GM18507 (cell line): ENCODE measurements at places on chromosomes 5 and 9.

GRCh38 chr5:43418561-43418960, 6.4 kb upstream of the CCL28 start:
- no peak for DNase-seq

GRCh38 chr5:56094579-56095361, 100.0 kb upstream of the IL6ST start:
- DNase-seq = no peak

DNA sequence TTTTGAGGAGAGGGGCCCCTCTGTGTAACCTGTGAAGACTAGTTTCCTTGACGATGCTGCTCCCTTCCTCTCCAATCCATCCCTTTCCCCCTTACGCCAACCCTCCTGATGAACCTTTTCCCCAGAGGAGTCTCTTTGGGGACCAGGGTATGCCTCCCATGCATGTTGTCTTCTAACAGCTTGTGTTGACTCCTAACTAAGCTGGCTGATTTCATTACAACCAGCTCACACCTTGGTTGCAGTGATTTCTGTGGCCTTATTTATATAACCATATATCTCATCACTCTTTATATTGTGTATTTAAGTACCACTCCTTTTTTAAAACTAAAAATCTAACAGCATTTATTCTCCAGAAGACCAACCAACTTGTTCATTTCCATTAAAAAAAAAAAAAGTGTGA, 42.5 kb downstream of the SFXN1 start:
- no peak for DNase-seq

- DNase-seq = peak; percentile 8
These were observed 26.0 kb downstream of the ZCCHC7 start for GRCh38 chr9:37146410-37146809.

DNA sequence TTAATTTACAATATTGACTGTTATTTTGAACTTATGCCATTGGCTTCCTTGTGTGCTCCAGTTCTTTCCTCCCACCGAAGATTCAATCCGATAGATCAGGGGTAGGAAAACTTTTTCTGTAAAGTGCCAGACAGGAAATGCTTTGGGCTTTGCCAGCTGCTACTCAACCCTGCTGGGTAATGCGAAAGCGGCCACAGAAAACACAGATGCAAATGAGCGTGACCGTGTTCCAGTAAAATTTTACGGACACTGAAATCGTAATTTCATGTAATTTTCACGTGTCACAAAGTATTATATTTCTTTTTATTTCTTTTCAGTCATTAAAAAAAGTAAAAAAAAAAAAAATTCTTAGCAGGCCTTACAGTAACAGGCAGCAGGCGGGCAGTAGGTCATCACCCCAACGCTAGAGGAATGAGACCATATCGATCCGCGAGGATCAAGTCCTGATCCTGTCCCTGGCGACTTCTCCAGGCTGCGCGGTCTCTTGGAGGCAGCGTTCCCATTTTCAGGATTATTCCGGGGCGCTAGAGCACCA, 599 bp downstream of the NMRK1 start:
- no peak for DNase-seq

GRCh38 chr5:88548136-88548805, 279.6 kb upstream of the TMEM161B start:
- no peak for DNase-seq

DNA sequence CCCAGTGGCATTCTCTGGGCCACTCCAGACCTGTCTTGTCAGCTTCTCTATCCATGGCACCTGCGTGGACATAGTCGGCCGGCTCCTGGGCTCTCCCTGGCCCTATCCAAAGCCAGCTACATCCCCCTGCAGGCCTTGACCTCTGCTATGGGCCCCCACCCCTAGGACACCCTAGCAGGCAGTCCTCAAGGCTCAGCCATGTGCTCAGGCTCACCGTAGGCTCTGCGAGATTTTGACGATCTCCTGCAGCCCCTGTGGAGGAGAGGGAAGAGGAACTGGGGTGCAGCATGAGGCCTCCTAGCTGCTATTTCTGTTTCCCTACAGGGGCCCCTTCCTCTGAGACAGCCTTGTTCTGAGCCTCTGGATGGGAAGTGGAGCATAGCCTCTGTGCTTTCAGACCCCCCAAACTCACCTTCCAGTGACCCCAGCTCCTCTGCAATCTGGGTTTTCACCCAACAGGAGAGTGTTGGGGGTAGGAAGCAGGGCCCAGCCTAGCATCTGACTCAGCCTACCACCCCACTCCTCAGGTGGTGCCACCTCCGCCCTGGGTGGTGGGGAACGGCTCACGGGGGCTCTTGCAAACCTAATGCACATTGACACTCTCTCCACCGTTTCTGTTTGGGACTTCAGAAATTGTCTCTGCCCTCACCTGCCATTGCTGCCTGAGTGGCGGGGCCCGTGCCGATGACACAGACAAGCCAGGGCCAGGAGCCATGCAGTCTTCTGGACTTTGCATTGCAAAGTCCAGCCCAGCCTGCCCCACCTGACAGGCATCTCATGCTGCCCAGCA, 36.7 kb downstream of the HRH2 start:
- no peak for DNase-seq

GRCh38 chr9:101311758-101312420, 72.9 kb downstream of the BAAT start:
- DNase-seq = peak; percentile 23

DNA sequence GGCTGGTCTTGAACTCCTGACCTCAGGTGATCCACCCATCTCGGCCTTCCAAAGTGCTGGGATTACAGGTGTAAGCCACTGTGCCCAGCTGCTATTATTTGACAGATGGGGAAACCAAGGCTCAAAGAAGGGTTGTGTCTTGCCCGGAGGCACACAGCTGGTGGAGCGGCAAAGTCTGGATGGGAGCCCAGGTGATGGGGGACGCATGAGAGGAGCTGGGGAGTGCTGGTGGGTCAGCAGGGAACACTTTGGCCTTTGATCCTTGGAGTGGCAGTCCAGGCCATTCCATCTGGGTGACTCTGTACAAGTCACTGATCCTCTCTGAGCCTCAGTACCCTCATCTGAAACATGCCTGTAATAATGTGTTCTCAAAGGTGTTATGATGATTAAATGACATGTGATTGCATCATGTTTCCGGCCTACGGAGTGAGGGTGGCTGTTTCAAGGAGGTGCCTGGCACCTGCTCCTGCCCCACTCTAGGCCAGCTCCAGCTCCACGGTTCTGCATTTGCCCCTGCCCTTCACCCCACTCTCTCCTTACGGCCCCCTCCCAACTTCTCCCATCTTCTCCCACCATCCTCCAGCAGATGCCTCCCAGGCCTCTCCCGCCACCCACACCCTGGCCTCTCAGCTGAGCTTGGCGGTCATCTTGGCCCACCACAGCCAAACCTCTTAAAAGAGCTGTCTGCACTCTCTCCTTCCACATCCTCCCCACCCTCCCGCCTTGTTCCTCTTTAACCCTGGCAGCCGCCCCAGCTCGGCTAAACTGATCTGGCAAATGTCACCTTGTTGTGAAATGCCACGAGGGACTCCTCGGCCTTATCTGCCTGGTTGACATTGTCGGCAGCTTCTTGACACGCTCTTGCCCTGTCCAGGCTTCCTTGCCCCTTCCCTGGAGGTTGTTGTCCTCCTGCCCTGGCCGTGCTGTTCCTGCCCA, 5.5 kb upstream of the DBN1 start:
- no peak for DNase-seq

- no peak for DNase-seq
These were observed 256.7 kb downstream of the DOCK8 start for GRCh38 chr9:471320-471719.

DNA sequence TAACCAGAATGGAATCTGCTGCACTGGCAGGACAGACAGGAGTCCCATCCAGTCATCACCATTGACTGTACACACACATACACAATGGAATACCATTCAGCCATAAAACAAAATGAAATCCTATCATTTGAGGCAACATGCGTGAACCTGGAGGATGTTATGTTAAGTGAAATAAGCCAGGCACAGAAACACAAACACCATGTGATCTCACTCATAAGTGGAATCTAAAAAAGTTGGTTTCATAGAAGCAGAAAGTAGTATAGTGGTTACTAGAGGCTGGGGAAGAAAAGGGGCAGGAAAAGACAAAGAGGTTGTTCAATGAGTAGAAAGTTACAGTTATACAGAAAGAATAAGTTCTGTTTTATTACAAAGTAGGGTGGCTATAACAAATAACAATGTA, 884.0 kb upstream of the ACO1 start:
- no peak for DNase-seq

DNA sequence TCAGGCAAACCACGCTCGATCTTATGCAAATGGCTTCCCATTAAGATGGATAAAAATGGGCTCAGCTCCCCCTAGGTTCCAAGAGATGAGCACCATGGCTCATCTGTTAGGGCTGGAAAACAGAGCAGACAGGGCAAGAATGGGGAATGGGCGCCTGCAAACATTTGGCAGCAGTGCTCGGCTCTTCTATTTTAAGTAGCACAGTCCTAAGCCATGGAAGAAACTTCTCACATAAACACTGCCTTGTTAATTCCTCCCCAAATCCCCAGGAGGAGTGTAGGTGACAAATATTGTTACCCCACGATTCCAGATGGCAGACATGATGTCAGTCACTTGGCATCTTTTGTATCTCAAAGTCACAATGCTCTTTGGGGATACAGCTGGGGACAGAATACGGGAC, 221.8 kb downstream of the ICE1 start:
- no peak for DNase-seq

DNA sequence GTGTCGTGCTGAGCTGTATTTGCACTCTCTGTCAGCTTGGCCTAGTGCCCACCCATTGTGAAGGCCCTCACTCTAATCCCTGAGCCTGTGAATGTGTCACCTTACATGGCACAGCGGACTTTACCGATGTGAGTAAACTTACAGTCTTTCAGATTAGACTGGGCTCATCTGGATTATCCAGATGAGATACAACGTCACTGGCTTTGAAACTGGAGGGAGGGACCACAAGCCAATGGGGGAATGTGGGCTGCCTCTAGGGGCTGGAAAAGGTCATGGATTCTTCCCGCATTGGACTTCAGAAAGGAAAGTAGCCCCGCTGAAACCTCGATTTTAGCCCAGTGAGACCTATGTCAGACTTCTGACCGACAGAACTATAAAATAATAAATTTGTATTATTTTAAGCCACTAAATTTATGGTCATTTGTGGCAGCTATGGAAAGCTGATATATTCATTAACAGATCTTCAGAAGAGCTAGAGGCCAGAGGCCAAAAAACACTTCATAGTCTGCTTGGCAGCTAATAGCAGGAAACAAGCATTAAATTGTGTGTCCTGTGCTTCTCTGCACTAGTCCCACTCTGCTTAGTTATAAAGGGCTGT, 139.0 kb upstream of the GAS1 start:
- DNase-seq = no peak

GRCh38 chr5:173772384-173773059, 115.6 kb upstream of the CPEB4 start:
- DNase-seq = no peak

GRCh38 chr5:174547814-174548213, 176.6 kb upstream of the MSX2 start:
- no peak for DNase-seq

- DNase-seq = no peak
These were observed 517.2 kb downstream of the SPOCK1 start for GRCh38 chr5:136981936-136982335.

DNA sequence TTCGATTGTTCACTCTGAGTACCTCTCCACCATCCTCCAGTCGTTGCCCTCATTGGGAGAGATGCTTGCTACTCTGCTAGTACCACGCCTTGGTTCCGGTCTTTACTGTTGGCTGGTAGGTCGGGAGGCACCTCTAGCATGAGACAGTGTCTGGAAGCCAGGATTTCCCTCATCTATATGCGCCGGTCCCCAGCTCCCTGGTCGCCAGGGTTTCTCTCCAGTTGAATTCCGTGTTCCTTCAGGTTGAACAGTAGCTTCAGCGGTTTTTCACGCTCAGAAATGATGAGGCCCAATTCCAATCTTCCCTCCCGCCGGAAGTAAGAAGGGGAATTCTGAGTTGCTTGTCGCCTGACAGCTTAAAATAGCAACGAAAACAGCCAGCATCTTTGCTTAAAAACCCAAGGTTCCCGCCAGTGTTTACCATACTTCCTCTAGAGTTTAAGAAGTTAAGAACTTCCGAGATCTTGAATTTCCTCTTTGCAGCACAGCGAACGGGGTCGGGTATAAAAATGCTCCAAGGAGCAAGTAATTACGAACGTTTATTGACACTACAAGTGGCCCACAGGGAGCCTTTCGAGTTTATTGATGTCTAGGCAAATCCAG, 1.3 kb upstream of the ST8SIA4 start:
- no peak for DNase-seq

DNA sequence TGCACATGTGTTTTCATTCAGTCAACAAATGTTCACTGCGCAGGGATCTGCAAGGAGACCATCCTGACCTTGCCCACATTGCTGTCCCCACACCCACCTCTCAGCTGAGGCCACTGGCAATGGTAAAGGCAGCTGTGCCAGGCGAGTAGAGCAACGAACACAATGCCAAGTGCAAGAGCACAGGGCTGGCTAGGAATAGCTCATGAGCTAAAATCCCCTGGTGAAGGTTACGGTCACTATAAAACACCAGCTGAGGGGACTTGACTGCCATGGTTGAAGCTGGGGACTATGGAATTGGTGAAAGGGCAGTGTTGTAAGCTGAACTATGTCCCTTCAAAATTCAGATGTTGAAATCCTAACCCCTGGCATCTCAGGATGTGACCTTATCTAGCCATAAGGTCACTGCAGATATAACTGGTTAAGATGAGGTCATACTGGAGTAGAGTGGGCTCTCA, 96.1 kb downstream of the OTULIN start:
- no peak for DNase-seq

DNA sequence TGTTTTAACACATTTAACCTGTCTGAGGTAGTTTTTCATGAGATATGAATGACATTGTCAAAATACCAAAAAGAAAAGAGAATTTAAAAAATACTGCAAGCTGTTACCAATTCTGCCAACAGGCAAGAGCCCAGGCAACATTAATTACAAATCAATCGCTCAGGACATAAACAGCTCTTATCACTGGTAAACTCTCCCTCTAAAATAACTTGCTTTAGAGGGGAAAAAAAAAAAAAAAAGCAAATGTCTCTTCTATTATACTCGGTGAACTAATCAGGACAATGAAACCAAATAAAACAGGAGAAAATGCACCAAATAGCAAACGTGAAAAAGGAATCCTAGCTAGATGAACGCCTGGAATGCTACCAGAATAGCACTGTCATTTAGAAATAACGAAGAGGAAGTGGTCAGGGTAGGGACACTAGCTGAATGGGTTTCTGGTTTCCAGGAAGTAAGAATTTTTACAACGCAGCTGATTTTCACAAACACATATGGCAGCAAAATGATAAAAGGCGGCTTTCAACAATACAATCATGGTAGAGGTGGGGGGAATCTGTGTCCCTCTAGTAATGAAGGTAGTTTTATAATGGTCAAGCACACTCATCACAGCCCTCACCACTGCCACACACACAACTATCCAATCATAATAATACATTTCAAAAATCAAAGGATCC, 94.9 kb downstream of the DENND1A start:
- DNase-seq = peak; percentile 2

- DNase-seq = no peak
These were observed 561.3 kb downstream of the PSAT1 start for GRCh38 chr9:78858266-78858665.

GRCh38 chr9:5191985-5192384, 6.5 kb upstream of the INSL6 start:
- no peak for DNase-seq

- DNase-seq = no peak
These were observed 6.9 kb downstream of the SUSD1 start for GRCh38 chr9:112168197-112168596.

- no peak for DNase-seq
These were observed 143.4 kb downstream of the MTRR start for GRCh38 chr5:8012131-8012977.
